ENCODE measurements at places on chromosomes 11 and 22.

DNA sequence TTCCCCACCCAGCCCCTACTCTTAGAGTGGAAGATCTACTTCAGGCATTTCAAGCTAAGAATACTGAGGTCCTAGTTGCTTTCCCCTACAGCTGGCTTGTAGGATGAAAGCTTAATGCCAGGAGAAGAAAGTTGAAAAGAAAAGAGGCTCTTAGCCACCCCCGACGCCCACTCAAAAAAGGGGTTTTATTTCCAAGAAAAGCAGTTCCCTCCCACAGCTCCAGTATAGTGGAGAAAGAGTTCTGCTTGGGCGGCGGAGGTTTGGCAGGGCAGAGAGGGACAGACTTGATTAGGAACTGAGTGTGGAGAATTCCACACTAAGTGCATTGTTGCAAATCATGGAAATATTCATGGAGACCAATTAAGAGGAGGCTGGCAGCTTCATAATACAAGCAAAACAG lies 470.9 kb downstream of the ETS1 start:
- no peak for DNase-seq

DNA sequence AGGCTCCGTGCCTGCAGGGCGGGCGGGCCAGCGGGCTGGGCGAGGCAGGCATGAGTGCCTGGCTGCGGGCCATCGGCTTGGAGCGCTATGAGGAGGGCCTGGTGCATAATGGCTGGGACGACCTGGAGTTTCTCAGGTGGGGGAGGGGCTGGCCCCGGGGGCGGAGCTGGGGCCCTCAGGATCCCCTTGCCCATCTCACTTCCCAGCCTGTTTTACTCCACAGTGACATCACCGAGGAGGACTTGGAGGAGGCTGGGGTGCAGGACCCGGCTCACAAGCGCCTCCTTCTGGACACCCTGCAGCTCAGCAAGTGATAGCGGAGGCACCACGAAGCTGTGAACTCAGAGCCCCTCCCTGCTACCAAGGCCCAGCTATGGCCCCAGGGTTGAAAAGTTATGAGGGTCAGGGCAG lies 5.9 kb downstream of the PHOX2A start:
- peak; percentile 68 for DNase-seq

- no peak for DNase-seq
Observed at GRCh38 chr11:36153551-36153950, 135.7 kb downstream of the COMMD9 start.

- no peak for DNase-seq
Observed at GRCh38 chr11:94546886-94547285, 3.2 kb downstream of the FUT4 start.

- no peak for DNase-seq
Observed at GRCh38 chr11:59918480-59918879, 19.8 kb upstream of the OOSP1 start.

DNA sequence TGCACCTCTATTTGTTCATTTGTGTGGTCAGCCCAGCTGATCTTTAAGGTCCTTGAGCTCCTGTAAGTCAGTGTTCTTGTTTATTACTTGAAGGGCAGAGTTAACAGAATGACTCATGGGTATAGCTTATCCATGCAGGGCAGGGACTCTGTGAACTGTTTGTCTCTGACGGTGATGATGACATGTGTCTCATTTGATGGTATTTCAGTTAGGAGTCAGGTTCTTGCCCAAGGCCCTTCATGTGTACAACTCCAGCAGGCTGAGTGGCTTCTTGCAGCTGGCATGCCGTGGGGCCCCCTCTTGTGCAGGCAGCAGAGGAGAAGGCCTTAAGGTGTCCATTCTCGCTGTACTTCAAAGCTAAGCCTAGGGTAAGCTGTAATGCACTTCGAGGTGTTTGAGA lies 165.1 kb downstream of the DBX1 start:
- DNase-seq: no peak

DNA sequence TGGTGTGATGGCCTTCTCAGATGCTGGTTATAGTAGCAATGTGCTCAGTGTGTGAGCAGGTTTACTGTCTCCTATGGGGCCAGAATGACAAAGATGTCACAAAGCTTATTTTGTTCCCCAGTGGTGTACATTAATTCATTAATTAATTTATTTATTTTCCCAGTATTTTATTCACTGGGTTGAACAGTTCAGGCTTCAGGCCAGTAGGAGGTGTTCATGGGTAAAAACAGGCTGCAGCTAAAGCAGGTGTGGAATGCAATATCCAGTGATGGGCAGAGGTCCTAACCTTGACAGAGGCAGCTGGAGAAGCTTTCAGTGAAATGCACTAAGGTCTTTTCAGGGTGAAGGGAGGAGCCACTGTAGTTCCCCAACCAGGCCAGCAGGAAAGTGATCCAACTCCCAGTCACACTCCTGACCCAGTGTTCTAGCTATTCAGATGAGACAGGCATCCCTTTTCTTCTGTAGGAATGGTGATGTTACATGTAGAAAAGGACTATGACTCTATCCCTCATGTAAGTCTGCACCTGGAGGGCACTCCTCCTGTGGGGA lies 7.8 kb upstream of the FANCF start:
- DNase-seq: no peak

GRCh38 chr11:16814410-16815046 lies 76.1 kb downstream of the C11orf58 start:
- no peak for DNase-seq

- DNase-seq: no peak
Observed at GRCh38 chr22:40309631-40310030, 36.7 kb upstream of the ADSL start.

DNA sequence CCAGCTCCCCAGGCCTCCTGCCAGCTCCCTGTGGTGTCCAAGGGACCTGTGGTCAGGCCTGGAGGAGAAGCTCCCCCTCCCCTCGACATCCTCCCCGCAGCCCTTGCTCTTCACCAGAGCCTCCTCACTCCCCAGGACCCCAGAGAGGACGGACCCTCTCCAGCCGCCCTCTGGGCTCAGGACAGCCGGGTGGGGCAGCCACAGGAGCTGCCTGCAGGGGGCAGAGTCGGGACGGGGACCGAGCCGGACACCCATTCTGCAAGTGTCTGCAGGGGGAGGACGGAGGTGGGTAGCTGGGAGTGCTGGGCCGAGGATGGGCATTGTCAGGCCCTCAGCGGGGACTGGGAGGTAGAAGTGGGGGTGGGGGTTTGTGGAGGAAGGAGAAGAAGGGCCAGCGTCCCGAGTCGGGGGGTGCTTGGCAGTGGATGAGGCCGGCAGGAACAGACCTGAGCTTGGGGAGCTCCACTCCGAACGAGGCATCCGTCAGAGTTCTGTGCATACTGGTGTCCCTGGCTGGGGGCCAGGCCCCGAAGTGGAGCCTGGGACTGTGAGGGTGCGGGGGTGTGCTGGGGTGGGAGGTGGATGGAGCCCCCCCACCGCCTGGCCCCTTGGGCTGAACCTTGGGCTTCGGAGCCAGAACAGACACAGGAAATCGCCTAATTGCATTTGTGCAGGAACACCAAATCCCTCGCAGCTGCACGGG lies 15.2 kb downstream of the PRR33 start:
- DNase-seq: peak; percentile 44

DNA sequence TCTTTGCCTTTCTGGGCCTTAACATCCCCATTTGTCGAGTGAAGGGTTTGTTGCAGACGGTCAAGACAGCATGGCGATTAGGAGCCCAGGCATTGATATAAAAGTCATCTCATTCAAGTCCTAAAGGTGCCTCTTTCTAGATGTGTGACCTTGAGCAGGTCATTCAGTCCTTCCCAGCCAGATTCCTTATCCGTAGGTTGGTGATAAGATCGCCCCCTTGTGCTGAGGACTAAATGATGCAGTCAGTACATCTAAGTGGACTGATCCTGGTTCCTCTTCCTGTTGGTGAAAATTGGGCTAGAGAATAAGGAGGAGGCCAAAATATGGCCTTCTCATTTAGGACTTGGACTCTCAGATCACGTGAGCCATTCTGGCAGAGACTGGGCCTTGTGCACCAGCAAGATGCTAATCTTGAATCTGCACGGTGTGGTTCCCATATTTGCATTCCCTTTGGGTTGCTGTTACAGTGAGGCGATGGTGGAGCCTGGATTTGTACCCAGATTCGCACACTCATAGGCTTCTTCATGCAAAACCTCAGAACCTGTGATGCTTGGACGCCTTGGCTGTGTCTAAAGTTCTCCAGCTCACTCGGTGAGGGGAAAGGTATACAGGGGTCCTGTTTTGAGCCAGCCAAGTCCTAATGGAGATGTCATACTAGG lies 156.8 kb downstream of the MYO18B start:
- DNase-seq: peak; percentile 17

- no peak for DNase-seq
Observed at GRCh38 chr11:31818874-31819331, 7.8 kb upstream of the PAX6 start.

GRCh38 chr22:24157822-24158135 lies 23.5 kb upstream of the SUSD2 start:
- DNase-seq: no peak

- no peak for DNase-seq
Observed at GRCh38 chr11:64884019-64884418, 5.6 kb upstream of the EHD1 start.

GRCh38 chr11:86551288-86552092 lies 120.9 kb downstream of the ME3 start:
- DNase-seq: no peak

GRCh38 chr11:128473636-128474035 lies 113.7 kb downstream of the ETS1 start:
- peak; percentile 81 for DNase-seq

GRCh38 chr11:8357505-8357888 lies 93.8 kb upstream of the LMO1 start:
- no peak for DNase-seq

- DNase-seq: no peak
Observed at GRCh38 chr11:128533472-128533871, 53.9 kb downstream of the ETS1 start.

DNA sequence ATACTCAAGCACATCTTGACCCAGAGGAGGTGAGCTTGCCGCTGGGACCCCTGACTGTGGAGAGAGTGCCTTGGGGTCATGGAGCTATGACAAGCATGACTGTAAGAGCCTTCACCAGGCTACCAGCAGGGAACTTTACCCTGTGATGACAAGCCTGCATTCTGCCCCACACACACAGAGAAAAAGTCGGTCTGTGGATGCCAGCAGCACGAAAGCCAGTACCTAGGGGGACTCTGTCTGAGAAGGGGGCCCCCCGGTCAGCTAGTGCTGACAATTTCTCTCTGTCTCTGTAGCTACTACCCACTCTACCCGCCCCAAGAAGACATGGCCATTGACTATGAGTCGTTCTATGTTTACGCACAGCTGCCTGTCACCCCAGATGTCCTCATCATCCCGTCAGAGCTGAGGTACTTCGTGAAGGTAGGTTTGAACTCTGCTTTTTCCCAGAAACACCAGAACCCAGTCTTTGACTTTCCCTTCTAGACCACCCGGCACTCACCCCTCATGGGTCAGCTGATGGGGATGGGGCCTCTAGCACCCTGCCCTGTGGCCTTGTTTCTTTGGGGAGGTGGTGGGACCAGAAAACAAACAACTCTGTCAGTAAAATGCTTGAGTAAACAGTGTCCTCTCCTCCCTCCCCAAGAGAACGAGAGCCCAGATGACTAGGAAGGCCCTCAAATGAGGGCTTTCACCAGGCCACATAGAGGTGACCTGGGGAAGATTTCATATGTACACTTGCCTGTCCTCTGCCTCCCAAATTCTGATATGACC lies 18.9 kb upstream of the CDC42EP2 start:
- no peak for DNase-seq

DNA sequence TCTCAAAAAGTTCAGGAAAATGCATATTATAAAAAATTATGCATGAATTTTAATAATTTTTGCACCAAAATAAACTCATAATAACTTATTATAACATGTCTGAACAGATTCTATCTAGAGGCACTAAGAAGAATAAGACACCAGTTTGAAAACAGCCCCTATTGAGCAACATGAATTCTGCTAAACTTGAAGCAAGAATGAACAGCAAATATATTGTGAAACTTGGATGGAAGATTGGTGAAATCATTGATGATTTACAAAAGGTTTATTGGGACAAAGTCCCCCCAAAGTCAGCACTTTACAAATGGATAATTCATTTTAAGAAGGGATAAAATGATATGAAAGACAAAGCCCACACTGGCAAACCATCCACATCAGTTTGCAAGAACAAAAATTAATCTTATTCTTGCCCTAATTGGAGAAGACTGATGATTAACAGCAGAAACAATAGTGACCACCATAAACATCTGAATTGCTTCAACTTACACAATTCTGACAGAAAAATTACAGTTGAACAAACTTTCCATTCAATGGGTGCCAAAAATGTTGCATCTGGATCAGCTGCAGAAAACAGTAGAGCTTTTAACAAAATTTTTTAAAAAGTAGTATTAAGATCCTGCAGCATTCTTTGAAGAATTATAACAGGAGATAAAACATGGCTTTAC lies 257.5 kb upstream of the FAT3 start:
- no peak for DNase-seq

DNA sequence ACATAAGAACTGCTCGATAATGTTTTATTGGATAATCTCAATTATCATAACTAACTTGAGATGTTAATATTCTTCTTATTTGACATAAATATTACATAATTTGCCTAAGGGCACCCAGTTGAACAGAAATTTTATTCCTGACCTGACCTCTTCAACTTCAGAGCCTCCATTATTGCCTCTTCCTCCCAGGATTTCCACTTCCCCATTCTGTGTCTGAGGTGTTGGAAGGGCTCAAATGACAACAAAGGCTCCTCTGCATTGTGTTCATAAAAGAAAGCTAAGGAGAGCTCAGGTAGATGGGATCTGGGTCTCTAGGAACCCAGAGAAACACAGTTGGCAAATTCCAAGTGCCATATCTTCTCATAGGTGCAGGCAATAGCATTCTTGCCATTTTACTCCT lies 61.2 kb upstream of the ARHGAP20 start:
- DNase-seq: no peak

GRCh38 chr11:102448869-102449224 lies 3.7 kb downstream of the TMEM123 start:
- DNase-seq: no peak

GRCh38 chr11:70739811-70740487 lies 341.6 kb downstream of the CTTN start:
- peak; percentile 6 for DNase-seq

DNA sequence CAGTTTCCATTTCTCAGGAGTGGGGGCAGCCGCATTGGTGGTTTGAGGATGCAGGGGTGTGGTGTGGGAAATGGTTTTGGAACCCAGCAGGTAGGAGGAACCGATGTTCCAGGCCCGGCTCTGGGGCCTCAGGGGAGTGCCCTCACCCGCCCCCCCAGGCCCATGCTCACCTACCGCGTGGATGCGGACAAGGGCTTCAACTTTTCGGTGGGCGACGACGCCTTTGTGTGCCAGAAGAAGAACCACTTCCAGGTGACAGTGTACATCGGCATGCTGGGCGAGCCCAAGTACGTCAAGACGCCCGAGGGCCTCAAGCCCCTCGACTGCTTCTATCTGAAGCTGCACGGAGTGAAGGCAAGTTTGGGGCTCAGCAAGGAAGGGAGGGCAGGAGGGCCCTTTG lies 18.6 kb downstream of the TMEM258 start:
- no peak for DNase-seq

GRCh38 chr11:44008088-44008501 lies 39.7 kb upstream of the ACCSL start:
- no peak for DNase-seq

DNA sequence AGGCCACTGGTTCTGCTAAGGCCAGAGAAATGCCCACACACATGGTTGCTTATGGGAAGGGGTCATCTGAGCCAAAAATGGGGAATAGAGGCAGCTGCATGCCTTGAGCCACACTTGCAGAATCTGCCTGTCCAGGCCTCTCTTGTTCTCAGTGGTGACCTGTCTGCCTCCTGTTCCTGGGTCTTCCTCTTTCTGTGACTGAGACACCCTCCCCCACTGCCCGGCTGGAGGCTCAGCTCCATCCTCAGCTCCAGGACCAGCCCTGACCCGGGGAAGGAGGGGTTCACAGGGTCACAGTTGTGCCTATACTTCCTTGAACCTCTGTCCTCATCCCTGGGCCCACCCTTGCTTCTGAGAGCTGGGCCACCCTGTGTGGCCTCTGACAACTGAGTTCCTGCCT lies 52.3 kb downstream of the CSF2RB start:
- no peak for DNase-seq
